ENCODE measurements at places on chromosomes 16 and 17. TPM values are rescaled to one million over a fixed set of nuclear protein-coding genes. Genes with fewer than 3 reads are reported as not detected.

The BCL6B gene
- 12.5 TPM for total RNA-seq

The SLFN12 gene
- 35.3 TPM for total RNA-seq

The ACSM3 gene
- total RNA-seq = 11.3 TPM

The DNAH3 gene
- total RNA-seq = 0.37 TPM

The TEKT1 gene
- not detected for total RNA-seq

The RNF222 gene
- total RNA-seq = not detected

The PHOSPHO1 gene
- total RNA-seq = 2.0 TPM

The ZFP1 gene
- 34.0 TPM for total RNA-seq

The GPR142 gene
- total RNA-seq = not detected

The PAGR1 gene
- total RNA-seq = 14.1 TPM

The TMIGD1 gene
- total RNA-seq = not detected

The CIAPIN1 gene
- total RNA-seq = 38.6 TPM

The TEX19 gene
- not detected for total RNA-seq

The LRRC36 gene
- total RNA-seq = 2.1 TPM

The GPT2 gene
- 4.8 TPM for total RNA-seq

- DNase-seq = no peak
These were observed 304.3 kb upstream of the XYLT1 start for GRCh38 chr16:17775061-17775460.

GRCh38 chr17:53629188-53629587, 193.5 kb upstream of the KIF2B start:
- no peak for DNase-seq

DNA sequence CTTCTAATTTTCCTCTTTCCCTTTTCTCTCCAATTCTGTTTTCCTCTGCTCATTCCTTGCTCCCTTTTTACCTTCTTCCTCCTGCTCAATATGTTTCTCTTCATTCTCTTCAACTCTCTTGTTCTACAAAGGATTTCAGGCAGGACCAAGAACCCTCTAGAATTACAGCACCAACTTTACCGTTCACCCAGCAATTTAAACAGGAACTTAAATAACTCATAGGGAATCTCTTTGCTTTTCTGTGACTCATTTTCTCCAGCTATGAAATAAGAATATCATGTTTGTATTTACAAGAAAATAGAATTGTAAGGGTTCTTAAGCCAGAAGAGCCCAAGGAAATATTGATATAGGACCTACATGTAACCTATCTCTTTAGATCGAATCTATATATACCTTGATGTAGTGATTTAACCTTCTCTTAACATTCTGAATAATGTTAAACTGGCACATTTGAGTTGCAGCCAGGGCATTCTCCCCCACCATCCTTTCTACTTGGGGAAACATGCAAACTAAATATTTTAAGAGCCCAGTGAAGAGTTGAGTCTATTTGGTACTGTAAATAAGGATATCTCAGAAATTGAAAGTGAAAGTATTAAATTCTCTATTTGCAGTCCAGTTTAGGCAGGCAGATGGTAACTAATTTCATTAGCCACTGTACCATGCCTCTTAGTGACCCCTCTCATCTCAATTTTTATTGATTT, 137.0 kb downstream of the ANKFN1 start:
- no peak for DNase-seq

GRCh38 chr16:85075236-85075924, 36.9 kb downstream of the CIBAR2 start:
- no peak for DNase-seq

DNA sequence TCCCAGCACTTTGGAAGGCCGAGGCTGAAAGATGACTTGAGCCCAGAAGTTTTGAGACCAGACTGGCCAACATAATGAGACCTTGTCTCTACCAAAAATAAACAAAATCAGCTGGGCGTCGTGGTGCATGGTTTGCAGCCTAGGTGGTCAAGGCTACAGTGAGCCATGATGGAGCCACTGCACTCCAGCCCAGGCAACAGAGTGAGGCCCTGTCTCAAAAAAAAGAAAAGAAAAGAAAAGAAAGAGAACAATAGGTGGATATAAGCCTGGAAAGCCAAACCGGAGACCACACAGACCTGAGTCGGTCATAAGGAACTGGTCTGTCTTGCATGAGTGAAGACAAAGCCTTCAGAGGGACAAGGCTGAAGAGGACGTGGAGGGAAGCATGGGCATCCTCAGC, 14.4 kb downstream of the ATP6V0D1 start:
- no peak for DNase-seq

- DNase-seq = no peak
These were observed 60.9 kb upstream of the TNRC6A start for GRCh38 chr16:24668481-24669061.

DNA sequence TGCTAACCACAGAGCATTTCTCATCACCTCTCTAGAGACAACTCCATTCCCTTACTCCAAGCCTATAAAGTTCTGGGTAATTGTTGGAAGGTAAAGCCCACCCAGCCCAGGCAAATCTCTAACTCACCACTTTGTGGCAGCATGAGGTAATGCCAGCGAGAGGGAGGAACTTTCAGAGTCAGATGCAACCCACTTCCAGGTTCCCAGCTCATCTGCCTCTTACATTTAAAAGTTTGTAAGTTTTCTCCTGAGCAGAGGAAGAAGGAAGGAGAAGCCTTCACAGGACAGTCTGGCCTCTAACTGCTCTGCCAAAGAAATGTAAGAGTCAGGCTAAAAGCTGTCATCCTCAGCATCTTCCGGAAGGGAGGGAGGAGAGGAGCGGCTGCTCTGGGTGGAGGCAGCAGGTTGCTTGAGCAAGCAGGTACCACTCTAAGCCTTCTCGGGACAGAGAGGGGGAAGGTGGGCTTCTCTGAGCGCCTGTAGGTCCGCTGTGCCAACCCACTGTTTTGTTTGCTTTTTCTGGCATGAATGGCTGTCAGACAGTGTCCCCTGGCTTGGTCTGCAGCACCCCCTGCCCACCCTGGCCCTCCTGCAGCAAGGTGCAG, 1.0 kb downstream of the ZNF319 start:
- DNase-seq = no peak

GRCh38 chr16:4580250-4580649, 24.1 kb downstream of the C16orf96 start:
- no peak for DNase-seq

DNA sequence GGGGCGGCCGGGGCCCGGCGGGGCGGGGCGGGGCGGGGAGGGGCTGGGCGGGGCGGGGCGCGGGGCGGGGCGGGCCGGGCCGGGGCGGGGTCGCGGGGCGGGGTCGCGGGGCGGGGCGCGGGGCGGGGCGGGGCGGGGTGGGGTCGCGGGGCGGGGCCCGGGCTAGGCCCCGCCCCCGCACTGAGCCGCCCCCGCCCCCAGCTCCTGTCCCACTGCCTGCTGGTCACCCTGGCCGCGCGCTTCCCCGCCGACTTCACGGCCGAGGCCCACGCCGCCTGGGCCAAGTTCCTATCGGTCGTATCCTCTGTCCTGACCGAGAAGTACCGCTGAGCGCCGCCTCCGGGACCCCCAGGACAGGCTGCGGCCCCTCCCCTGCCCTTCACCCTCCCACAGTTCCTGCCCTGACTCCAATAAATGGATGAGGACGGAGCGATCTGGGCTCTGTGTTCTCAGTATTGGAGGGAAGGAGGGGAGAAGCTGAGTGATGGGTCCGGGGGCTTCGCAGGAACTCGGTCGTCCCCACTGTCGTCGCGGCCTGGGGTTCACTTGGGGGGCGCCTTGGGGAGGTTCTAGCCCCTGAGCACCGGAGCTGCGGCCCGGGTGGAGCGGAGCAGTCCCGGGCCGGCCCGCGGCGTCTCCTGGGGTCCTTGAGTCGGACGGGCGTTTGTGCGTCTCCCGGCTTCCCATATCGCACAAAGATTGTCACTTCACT, 795 bp upstream of the HBM start:
- no peak for DNase-seq

GRCh38 chr16:89113661-89114060, 20.0 kb downstream of the ACSF3 start:
- no peak for DNase-seq

GRCh38 chr17:562174-562573, 152.5 kb downstream of the VPS53 start:
- no peak for DNase-seq

DNA sequence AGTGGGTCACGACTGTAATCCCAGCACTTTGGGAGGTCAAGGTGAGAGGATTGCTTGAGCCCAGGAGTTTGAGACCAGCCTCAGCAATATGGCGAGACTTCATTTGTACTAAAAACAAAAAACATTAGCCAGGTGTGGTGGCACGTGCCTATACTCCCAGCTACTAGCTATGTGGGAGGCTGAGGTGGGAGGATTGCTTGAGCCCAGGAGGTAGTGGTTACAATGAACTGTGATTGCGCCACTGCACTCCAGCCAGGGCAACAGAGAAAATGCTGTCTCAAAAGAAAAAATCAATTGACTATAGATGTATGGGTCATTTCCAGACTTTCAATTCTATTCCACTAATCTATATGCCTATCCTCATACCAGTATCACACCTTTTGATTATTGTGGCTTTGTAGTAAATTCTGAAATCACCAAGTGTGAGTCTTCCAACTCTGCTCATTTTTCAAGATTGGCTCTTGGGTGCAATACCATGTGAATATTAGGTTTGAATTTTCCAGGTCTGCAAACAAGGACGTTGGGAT, 27.2 kb upstream of the CEP20 start:
- no peak for DNase-seq

DNA sequence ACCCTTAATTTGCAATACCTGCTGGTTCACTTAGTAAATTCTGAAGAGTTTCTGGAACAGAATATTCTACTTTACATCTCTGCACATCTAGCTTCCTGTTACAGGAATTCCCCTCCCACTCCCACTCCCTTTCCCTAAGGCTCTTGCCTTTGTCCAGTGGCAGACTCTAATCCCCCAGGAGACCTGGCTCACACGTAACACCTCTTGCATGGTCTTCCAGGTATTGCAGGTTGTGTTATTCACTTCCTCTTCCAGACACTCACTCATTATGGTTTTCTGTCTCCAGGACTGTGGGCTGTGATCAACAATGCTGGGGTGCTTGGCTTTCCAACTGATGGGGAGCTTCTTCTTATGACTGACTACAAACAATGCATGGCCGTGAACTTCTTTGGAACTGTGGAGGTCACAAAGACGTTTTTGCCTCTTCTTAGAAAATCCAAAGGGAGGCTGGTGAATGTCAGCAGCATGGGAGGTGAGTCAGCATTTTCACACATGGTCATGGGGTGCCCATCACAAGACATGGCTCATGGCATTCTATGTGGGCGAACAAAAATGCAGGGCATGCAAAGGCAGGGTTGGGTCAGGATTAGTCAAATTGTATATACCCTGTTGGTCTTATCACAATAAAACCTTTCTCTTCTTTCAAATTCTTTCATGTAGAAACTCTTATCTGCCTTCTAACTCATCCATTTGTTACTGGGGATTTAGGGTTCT, 35.8 kb downstream of the HSD17B2 start:
- no peak for DNase-seq

GRCh38 chr17:29579866-29580771, 9.3 kb downstream of the GIT1 start:
- no peak for DNase-seq

GRCh38 chr16:60815865-60816264, 1220.4 kb downstream of the CDH8 start:
- no peak for DNase-seq

- DNase-seq = no peak
These were observed 22.7 kb downstream of the RNF43 start for GRCh38 chr17:58394534-58395223.

- no peak for DNase-seq
These were observed 6.8 kb downstream of the SPPL2C start for GRCh38 chr17:45851464-45851863.

GRCh38 chr17:37489197-37490001, at the start of gene DUSP14:
DUSP14 (plus strand) TSS chr17:37489891; CDS start chr17:37512273, 22,382 bp downstream.
- no peak for DNase-seq

DNA sequence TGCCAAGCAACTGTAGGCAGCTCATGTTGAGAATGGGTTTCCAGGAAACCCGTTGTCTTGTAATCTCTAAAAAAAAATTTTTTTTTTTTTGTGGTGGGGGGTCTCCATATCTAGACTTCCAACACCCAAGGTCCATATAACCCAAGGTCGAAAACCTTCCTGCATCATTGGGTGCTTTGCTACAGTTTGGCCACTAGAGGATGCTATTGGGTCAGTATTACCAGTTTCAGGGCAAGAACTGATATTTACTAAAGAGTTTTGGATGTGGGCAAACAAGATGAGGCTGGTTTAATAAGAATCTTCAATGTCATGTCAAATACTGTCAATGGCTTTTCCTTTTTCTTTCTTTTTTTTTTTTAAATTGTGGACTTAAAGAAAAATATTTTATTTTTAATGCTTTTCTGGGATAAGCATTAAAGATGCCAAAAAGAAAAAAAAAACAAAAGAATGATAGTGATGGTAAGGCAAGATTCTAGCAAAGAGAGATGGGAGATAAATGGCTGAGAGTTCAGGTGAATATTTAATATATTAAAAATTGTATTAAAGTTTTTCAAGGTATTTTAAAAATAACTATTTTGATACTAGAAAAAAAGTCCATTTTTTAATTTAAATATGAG, 62.2 kb downstream of the DHRS7C start:
- peak; percentile 11 for DNase-seq

GRCh38 chr16:61945511-61945910, 90.7 kb downstream of the CDH8 start:
- DNase-seq = no peak

DNA sequence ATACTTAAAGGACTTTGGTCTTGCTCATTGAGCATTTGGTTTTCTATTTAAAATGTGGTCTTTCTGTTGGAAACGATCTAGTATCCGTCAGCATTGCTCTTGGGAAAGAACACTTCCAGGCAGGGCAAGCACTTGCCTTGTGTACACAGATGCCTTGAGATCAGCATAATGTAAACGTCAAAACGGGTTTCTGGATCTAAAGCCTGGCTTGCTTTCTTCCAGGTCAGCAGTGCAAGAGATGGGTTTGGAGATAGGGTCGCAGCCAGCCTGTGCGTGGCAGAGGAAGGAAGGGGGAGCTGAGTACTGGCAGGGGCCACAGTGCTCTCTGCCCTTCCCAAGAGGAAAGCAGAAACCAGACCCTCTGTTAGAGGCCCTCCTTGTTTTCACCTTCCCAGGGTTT, 175.5 kb downstream of the LGALS9B start:
- DNase-seq = no peak

- no peak for DNase-seq
These were observed 26.5 kb upstream of the NF1 start for GRCh38 chr17:31068291-31068690.

- no peak for DNase-seq
These were observed 26.6 kb downstream of the JPH3 start for GRCh38 chr16:87628940-87629339.

DNA sequence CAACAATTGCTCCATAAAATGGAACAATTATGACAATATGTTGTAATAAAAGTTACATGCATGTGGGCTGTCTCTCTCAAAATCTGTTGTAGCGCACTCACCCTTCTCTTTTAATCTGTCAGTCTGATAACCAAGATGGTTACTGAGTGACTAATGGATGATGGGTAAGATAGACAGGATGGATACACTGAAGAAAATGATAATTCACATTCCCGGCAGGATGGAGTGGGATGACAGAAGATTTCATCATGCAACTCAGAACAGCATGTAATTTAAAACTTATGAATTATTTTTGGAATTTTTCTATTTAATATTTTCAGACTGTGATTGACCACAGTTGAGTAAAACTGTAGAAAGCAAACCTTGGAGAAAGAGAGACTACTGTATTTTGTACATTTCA, 30.5 kb downstream of the CDH13 start:
- DNase-seq = no peak
